ENCODE measurements at places on chromosomes 2 and 18.
A peak's percentile ranks its signal among the peaks of the same experiment; 100 is the strongest.

DNA sequence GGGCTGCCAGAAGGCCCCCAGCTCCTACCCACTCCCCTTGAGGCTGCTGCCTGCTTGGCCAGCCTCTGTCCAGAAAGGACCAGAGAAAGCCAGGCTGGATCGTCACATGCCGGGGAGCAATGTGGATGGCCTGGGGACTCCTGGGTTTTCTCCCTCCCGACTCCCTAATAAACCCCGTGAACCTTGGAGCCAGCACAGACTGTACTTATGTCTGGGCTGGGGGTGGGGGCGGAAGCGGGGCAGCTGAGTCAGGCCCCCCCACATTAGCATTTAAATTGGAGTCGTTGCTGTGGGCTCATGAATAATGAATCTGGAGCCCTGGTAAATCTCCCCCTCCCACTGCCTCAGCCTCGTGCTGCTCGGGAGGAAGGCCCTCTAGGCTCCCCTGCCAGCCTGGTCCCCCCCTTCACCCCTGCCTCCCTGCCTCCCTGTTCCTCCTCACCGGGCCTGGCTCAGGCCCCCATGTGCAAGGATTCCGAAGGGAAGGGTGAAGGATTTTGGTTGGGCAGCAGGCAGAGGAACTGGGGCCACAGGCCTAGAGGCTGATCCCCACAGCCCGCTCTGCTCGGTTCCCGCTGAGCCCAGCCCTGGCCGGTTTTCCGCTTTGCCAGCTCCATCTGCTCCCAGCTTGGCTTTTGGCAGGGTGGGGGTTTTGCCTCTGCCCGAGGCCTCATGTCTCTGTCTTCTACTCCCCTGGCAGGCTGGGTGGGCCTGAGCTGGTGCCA lies 7.3 kb upstream of the ASIC4 start:
- DNase-seq = no peak

- DNase-seq = no peak
These were observed 13.3 kb upstream of the PRELID3A start for GRCh38 chr18:12394428-12394827.

DNA sequence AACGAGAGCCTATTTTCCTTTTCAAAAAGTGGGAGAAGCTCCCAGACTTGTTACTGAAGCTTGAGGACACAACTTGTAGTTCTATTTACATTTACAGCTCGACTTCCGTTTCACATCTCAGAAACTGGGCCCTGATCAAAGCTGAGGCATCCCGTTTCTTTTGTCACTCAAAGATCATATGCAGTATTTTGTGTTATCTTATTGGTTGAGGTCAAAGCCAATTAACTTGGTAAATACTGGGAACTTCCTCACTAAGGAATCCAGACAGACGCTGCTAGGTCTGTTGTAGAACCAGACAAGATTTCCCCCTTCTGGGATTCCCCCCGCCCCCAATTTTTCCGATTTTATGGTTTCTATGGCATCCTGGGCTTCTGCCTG lies 50.3 kb downstream of the TSN start:
- no peak for DNase-seq

- peak; percentile 85 for DNase-seq
These were observed 67.7 kb upstream of the L3MBTL4 start for GRCh38 chr18:6482198-6482977.

GRCh38 chr18:58443671-58444070 lies 185.2 kb downstream of the ALPK2 start:
- no peak for DNase-seq

- no peak for DNase-seq
These were observed 1.1 kb upstream of the KDM3A start for GRCh38 chr2:86439879-86440630.

DNA sequence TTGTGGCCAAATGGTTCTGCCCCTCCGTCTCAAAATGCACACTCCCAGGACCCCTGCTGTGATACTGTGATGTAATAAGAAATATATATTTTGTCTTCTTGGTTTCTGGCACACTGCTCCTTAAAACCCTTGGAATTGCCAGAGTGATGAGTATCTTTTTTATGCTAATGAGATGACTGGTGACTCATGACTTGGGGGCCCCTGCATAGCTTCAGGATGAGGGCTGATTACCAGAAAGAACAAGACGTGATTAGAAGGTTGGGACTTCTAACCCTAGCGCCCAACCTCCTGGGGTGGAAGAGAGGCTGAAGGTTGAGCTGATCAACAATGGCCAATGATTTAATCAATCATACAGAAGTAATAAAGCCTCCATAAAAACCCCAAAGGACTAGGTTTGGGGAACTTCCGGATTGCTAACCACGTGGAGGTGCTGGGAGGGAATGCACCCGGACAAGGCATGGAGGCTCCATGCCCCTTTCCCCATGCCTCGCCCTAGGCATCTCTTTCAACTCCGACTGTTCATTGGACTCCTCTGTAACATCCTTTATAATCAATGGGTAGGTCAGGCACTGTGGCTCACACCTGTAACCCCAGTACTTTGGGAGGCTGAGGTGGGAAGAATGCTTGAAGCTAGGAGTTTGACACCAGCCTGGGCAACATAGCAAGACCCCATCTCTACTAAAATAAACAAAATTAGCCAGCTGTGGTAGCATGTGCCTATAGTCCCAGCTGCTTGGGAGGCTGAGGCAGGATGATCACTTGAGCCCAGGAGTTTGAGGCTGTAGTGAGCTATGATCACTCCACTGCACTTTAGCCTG lies 89.1 kb downstream of the HS1BP3 start:
- DNase-seq = no peak

DNA sequence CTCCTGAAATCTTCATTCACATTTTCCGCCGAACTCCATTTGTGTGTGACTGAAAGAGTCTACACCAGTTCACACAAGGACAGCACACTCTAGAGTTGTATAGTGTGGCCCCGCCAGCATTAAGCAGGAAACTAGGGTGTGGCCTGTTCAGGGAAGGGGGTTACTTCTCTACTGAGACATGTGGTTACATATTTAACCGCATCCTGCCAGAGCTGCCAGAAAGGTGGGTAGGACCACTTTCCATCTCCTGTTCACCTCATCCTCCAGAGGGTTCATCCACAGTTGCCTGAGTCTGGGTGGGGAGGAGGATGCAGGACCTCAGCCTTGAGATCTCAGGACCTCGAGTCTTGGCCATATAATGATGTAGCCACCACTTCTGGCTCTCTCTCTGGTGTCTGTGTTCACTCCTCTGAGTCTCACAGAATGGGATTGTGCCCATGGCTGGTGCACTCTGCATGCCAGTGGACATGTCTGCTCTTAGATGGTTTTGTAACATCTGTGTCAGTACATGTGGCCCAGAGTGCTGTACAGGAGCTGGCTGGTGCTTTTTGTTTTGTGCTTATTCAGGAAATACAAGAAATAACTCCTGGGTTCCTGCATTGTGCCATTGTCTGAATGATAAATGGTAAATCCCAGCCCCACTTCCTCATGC lies 7.7 kb upstream of the SP140L start:
- no peak for DNase-seq

DNA sequence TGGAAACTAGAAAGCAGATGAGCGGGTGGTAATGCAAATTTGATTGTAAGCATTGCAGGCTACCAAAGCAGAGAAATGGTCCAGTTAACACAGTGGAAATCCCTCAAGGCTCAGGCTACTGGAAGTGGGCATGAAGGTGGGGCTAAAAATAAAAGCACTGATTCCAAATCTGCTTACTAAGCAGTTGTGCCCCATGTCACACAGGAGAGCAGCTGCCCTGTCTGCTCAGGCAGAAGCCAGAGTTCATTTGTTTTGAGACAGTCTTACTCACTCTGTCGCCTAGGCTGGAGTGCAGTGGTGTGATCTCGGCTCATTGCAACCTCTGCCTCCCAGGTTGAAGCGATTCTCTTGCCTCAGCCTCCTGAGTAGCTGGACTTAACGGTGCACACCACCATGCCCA lies 42.5 kb upstream of the TSPYL6 start:
- no peak for DNase-seq

DNA sequence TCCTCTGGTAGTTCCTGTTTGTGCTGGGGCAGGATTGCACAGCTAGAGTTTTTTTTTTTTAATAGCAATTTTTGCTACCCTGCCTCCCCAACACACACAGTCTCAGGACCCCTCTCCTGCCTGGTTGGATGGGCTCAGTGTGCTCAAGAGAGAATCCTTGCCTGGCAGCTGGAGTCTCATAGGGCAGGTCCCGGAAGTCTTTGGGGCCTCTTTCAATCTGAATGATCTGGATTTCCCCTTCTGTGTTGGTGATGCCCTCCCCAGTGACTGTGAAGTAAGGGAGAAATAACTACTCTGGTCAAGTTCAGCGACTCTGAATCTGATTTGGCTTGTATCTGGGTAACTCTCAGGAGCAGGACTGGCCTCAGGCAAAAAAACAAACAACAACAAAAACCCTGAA lies 220.6 kb upstream of the LRRTM1 start:
- DNase-seq = no peak

DNA sequence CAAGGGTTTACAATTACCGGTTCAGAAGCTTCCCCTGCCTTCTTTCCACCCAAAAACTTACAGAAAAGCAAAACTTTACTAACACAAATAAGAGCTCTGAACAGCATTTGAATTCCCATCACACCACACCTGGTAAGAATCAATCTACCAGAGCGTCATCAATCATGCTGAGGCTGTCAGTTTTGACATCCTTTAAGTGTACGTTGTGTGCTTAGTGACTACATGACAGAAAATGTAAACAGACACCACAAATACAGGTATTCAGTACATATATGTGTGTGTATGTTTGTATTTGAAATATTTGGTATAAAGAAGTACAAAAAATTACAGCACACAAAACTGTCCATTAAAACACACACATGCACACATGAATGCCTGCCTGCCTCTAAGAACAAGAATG lies 523.5 kb downstream of the TMEM182 start:
- no peak for DNase-seq

- no peak for DNase-seq
These were observed 69.9 kb upstream of the HS6ST1 start for GRCh38 chr2:128388499-128388941.

DNA sequence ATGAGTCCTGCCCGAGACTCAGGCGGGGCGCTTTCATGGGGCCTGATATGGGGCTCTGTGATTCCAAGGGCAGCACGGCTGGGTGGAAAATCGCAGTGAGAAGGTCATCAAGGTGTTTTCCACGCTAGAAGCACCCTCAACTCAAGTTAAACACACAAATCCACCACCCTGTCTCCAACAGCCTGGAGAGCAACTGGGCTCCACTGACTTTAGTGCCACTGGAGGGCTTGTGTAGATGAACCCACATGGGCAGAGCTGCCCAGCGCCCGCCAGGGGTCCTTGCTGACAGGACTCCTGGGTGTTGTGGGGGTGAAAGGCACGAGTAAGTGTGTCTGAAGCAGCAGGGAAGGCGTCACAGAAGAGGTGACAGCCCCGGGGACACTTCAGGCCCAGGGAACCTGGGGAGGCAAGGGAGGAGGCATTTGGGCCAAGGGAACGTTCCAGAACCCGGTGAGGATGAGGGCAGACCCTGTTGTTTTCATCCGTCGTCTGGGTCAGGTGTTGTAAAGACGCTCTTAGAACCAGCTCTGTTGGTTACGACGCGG lies 51.8 kb upstream of the CTDP1 start:
- DNase-seq = no peak

DNA sequence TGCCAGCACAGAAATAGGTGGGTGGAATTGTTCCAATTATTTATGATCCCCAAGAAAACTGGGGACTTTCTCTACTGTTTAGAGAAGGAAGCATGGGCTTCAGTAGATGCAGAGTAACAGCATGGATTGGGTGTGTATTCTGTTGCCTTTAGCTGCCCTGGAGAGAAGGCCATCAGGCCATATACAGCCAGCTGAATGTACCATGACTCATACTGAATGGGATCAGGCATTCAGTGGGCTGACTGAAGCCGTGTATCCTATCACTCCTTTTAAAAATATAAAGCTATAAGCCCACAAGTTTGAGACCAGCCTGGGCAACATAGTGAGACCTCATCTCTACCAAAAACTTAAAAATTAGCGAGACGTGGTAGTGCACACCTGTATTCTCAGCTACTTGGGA lies 16.7 kb upstream of the PLEKHM3 start:
- no peak for DNase-seq

- no peak for DNase-seq
These were observed 26.1 kb upstream of the SPTBN1 start for GRCh38 chr2:54429811-54430551.

- DNase-seq = no peak
These were observed 42.0 kb upstream of the B3GNT7 start for GRCh38 chr2:231353469-231353868.

DNA sequence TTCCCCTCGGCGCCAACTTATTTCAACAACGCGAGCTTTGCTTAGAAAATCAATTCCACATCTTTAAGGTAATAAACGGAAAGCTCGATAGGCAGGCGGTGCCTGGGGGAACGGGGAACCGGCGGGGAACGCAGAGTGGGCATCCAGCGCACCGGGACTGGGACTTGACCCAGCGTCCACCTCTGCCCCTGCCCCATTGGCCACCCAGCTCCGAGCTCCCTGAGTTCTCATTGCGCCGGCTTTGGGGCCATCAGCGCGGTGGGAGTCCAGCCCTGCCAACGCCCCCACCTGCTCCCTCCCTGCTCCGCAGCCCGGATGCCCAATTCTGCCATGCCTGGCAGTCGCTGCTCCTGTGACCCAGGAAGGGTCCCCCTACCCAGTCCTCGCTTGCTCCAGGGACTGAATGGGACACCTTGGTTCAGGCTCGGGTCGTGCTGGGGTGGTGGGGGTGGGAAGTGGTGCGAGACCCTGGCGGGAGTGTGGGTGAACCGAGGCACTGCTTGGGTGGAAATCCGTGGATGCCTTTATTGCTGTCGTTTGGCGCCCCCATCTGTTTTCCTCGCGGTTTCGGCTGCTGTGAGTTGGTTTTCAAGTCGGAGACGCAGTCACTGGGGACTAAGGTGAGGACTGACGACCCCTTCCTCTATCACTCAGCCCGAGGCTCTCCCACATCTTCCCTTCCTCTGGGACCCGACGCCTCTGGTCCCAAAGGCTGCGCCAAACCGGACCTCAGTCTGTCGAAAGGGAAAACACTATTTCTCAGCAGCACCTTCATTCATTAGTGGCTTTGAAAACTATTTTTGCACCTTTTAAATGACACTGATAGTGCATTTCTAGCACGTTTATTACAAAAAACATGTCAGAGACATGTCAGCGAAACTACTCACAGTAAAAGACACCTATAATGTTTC lies 2.4 kb upstream of the EVX2 start:
- DNase-seq = no peak

DNA sequence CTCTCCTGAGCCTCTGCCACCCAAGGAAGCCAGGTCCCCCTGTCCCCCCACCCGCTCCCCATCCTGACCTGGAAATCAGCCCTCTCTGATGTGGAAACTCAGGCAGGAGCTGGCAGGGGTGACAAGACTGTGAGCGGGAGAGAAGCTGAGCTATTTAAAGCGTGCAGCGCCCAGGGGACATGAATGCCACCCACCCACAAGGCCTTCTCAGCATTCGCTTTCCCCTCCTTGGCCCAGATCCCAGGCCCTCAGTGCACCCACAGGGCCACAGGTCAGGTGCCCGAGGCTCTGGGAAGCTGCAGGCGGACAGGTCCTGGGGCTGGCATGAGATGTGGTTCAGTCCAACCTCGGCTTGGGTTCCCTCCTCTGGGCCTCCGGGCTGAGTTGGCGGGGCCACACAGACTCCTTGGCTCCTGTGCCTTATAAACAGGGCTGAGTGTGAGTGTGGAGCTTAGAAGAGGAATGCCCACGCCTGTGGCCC lies 168.3 kb downstream of the SMAD7 start:
- DNase-seq = no peak

Data from ovary (tissue), 10 donors.